NCI-H2081 treated with DMSO at 0.1 percent for 48 hours (cell line): ENCODE measurements at places on chromosomes 16 and 17.

- no peak for DNase-seq
These were observed 1.0 kb upstream of the ARMC5 start for GRCh38 chr16:31458073-31458843.

GRCh38 chr17:73318836-73319235, 7.0 kb upstream of the CDC42EP4 start:
- DNase-seq = no peak

DNA sequence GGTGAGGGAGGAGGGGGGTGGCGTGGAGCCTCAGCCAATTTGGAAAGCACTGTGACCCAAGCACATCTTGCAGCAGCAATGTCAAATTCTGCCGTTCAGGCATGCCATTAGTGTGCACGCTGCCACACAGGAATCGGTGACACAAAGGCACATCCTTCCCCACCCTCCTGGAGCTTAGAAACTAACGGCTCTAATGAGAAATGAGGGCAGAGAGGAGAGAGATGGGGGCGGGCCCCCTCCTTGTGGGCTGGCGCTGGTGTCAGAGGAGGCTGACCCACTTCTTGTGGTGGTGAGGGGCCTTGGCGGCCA, 94.8 kb downstream of the RTN4RL1 start:
- no peak for DNase-seq

GRCh38 chr16:56918467-56919012, 13.4 kb upstream of the HERPUD1 start:
- DNase-seq = no peak

GRCh38 chr16:85610059-85610445, 3.1 kb upstream of the GSE1 start:
- DNase-seq = no peak

DNA sequence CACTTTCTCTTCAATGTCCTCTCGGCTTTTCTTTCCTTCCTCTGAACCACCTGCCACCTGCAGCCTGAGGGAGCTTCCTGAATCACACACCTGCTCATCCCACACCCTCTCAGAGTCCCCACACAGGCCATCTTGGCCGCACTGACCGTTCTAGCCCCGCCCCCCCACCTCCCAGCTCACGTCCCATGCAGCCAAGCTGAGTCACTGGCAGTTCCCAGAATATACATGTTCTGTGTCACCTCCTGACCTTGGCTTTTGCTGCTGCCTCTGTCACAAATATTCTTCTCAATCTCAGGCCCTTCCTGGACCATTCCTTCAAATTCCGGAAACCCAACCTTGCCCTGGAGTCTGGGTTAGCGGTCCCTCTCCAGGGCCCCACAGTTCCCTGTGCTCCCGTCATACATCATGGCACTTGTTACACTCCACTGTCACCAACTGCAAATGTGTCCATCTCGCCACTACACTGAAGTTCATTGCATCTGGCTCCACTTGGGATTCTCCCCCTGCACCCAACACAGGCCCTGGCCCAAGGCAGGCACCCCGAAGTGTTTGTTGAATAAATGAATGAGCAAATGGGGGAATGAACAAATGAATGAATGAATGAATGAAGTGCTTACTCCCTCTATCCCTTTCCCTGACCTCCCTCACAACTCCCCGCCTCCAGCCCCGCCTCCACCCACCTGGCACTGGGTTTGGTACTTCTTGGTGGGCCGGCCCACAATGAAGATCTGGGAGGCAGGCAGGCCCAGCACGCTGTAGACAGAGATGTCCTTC, 12.8 kb downstream of the PIMREG start:
- DNase-seq = no peak

DNA sequence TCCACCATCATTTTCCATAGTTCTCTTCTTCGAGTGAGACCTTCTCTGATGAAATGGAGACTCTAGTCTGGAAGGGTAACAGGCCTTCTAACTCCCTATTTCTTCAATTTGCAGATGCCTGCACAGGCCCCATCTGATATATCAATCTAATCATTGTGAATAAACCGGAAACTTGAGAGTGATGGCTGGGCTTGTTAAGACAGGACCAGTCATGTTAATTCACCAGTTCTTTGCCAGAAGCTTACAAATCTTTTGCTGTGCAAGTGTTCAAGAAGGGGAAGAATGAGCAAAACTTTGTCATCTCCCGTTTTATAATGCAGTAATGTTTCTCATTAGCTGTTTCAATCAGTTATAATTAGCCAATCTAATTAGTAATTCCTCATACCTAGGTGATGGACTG, 1561.3 kb upstream of the GOT2 start:
- DNase-seq = no peak

DNA sequence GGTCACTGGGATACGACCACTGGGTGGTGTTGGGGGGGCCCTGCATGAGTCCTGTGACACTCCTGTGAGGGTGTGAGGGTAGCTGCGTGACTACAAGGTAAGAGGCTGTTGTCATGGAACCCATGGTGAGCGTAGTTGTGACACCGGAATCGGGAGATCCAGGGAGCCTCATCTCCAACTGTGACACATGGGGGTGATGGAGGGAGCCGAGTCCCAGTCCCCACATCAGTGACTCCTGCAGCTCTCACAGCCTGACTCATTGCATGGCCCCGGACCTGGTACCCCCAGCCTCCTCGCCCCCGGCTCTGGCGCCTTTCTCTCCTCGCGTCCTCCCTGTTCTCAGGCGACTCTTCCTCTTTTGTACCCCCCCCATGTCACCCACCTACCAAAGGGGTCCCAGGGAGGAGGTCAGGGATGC, 14.2 kb downstream of the CDH16 start:
- no peak for DNase-seq

DNA sequence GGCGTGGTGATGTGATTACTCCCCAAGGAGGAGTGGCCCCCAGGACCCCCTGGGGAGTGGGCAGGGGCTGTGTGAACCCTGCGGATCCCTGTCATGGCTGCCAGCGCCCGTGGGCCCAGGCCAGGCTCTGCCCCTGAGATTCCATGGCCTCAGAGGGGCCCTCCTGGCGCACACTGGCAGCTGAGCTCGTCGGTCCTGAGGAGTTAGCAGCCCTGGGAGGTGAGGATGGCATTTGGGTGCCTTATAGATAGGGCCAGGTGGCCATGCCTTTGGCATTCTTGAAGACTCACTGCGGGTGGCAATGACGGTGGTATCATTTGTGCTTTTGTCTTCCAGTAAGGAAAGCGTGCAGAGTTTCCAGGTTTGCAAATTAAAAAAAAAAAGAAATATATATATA, 146.8 kb upstream of the GSE1 start:
- DNase-seq = no peak

DNA sequence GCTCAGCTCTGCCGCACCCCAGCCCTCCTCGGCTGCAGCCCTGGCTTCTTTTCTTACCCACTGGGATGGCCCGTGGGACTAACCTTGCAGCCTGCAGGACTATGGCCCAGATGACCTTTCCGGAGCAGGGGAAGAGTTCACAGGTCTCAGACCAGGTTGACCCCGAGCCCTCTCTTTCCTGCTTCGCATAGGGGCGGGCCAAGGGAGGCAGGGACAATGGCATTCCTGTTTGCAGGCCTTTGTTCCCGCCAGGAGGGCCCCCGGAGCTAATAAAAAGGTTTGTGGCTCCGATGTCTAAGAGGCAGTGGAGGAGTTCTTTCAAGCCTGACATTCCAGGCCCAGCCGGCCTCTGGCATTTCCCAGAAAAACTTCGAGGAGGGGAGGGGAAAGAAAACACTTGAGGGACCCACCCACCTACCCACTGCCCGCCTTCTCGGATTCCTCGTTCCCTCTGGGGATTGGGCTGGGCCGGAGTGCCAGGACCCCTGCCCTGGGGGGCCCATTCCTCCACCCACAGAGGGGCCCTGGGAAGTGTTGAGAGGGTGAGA, 5.8 kb upstream of the SOCS3 start:
- DNase-seq = no peak

DNA sequence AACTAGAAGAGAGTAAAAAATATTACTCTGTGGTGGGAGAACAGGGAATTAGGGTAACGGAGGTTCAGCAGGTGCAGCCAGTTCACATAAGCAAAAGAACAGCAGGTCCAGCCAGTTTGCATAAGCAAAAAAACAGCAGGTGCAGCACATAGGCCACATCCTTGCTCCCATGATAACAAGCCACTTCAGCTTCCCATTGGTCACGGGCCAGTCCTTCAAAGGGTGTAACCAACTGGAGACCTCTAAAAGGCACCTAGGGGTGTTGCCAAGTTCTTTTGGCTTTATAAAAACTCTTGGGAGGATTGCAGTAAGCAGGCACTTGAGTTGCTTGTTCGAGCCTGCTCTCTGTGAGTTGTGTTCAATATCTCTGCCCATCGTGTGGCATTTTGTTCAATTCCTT, 488.1 kb downstream of the XYLT1 start:
- no peak for DNase-seq

- DNase-seq = no peak
These were observed 141.6 kb downstream of the HS3ST2 start for GRCh38 chr16:22955461-22956070.

- DNase-seq = peak; percentile 74
These were observed 459.7 kb downstream of the SOX9 start for GRCh38 chr17:72580321-72581127.

DNA sequence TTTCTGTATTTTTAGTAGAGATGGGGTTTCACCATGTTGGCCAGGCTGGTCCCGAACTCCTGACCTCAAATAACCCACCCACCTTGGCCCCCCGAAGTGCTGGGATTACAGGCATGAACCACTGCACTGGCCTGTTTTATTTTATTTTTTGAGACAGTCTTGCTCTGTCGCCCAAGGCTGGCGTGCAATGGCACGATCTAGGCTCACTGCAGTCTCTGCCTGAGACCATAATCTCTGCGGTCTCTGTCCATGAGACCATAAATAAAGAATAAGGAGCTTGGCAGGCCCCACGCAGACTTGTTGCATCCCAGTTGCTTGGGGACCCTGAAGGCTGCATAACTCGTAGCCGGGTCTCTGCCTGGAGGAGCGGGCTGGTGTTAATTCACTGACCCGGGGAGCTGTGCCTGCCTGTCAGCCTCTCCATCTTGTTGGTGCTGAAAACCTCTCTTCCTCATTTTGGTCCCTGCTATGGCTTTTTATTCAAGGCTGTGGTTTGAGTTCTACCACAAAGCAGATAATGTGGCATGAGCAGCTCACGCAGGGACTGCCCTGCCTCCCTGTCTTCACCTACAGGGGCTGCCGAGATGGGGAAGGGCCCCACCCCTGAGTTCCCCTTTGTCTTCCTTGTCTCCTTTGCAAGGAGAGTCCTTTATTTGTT, 82.1 kb downstream of the MSI2 start:
- DNase-seq = no peak

- no peak for DNase-seq
These were observed 45.1 kb downstream of the AHSP start for GRCh38 chr16:31572821-31573220.

- no peak for DNase-seq
These were observed 3.9 kb upstream of the MYO1D start for GRCh38 chr17:32880671-32881453.

DNA sequence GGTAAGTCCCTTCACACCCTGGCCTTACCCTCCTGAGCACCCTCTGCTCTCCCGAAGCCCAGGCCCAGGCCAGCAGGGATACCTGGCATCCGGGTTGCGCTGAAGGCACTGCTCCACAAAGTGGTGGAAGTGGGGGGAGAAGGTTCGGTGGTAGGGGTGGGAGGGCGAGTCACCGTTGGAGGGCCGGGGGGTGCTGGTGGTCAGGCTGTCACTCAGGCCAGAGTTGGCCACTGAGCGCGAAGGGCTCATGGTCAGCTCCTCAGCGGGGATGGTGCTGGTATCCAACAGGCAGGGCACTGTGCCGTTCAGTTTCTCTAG, 4.3 kb upstream of the LIMD2 start:
- no peak for DNase-seq

DNA sequence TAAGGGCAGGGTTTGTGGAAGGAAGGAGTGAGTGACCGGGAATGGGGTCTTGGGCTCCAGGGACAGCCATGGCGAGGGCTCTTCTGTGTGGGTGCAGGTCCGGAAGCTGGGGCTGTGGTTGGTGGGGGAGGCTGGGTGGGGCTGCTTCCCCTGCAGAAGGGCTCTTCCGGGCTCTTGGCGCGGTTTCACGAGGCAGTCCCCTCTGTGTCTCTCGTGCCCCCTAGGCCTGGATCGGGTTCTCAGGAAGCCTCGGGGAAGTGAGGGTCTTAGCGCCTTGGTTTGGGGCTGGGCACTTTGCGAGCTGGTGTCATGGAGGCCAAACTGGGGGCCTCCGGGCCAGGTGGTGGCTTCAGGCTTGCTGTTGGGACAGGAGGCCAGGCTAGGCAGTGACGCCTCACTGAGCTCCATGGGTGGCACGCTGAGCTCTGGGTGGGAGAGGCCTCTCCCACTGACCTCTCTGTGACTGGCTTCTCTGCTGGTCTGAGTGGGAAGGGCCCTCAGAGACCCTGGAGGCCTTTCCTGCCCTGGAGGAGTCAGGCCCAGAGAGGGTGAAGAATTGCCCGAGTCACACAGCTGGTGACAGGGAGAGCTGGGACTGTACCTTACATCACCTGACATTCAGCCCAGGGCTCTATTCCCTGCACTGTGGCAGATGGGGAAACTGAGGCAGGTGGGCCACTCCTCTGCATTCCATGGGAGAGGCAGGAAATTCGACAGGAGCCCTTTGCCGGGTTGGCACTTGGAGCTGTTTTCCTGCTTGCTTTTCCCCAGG, 8.2 kb downstream of the ADCY7 start:
- no peak for DNase-seq

DNA sequence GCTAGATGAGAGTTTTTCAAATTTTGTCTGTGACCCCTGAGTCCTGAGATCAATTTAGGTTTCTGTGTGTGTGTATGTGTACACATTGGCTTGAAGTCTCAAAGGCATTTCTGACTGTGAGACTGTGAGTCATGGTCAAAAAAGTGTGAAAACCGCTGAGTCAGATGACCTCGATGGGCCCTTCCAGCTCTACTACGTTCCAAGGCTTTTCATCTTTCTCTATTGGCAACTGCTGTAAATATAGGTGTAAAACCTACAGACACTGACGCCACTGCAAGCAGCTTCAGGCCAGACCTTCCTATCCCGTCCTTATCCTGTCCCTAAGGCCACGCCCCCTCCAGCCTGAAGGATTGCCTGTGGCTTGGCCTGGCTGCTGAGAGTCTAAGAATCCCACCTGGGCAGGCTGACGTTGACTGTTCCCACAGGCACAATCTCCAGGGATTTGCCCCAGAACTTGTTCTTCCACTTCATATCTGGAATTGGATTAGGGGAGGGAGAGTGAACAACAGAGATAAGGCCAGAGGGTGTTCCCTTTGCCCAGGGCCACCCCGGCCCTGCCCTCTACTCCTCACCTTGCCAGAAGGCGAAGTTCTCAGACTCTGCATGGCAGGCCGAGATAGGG, 11.3 kb downstream of the OSBPL7 start:
- DNase-seq = no peak

DNA sequence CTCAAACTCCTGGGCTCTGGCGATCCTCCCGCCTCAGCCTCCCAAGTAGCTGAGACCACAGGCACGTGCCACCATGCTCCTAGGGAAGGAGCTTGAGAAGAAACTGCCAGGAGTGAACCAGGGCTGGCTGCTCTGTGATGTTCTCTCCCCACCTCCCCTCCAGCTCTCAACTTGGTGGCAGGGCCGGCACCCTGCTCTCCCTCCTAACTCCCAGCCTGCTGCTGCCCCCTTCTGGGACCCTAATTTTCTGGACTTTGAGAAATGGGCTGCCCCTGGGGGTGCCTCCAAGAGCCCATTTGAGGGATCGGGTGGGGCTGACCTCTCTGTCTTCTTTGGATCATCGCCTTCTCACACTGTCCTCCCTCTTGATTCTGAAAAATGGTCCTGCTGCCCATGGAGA, 14.9 kb upstream of the STAT3 start:
- DNase-seq = no peak
